Choroid plexus epithelial cell (primary cell): ENCODE measurements at places on chromosomes 2 and 18.
A peak's percentile ranks its signal among the peaks of the same experiment; 100 is the strongest.

DNA sequence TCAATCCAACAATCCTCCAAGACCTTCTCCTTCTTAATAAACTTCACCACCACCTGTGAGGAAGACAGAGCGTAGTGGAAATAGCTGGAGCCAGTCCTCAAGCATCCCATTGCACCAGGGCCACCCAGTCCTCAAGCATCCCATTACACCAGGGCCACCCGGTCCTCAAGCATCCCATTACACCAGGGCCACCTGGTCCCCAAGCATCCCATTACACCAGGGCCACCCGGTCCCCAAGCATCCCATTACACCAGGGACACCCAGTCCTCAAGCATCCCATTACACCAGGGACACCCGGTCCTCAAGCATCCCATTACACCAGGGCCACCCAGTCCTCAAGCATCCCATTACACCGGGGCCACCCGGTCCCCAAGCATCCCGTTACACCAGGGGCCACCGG, 13.3 kb upstream of the MTERF4 start:
- DNase-seq, result no peak

DNA sequence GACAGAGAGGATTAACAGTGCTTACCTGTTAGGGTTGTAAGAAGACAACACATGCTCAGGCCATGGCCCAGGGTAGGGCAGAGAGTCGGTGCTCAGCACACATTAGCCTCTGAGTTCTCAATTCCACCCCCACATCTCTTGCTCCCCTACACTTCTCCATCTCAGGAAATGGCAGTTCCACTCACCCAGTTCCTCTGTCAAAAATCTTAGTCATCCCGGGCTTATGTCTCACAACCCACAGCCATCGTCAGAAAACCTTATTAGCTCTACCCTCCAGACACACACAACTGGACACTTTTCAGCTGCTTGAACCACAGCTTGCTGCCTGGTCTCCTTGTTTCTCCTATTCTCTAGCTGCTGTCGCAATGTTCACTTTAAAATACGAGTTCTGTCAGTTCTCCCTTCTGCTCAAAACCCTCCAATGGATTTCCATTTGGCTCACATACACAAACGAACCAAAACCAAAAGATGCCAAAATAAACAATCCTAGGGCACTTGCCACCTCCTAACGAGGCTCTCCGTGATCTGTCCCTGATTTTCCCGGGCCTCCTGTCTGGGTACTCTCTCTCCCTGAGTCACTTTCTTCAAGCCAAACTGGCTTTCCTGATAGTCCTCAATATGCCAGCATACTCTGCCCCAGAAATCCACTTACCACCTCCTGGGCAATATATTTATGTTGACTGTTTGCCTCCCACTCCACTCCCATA, 89.7 kb downstream of the KCTD1 start:
- DNase-seq, result no peak

DNA sequence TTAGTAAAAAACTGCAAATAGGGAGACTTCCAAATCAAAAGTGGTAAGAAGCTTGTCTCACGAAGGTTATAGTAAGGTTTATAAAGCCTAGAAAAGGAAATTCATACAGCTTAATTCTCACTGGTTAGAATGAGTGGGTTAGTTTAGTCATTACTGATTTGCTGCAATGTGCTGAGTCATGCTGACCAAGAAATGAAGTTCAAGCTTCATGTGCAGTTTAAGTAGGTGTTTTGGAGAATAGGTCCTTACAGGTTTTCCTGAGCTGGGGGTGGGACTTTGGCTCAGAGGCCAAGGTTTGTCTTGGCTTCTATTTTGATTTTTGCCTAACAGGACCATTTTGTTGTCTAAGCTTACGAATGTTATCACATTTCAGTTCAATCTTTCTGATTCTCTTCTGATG, 15.1 kb downstream of the CLIP4 start:
- DNase-seq, result peak; percentile 85

DNA sequence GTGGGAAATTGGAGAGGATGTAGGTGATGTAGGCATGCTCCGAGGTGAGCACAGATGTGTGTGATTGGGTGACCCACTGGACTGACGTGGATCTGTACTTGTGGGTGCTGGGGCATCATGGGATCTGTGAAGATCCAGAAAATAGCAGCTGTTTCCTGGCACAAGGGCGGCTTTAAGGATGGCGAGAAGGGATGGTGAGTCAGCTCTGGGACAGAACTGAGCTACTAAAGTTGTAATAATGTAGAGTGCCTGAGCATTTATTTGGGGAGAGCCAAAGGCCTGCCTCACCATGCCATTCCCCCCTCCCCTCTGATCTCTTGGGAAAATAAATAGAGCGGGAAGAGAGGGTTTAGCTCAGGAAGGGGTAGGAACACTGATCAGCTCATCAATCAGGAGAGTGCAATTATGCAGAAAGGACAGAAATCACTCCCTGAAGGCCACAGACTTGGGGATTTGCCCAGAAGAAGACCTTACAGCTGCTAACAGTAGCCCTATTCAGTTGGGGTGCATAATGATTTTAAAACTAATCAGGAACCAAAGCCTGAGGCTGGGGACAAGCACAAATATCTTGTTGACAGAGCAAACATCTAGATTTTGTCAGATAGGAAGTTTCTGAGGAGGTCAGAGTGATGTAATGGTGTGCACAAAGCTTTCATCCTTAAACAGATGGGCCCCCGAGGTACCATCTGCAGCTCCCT, 30.3 kb downstream of the TANC1 start:
- peak; percentile 23 for DNase-seq

DNA sequence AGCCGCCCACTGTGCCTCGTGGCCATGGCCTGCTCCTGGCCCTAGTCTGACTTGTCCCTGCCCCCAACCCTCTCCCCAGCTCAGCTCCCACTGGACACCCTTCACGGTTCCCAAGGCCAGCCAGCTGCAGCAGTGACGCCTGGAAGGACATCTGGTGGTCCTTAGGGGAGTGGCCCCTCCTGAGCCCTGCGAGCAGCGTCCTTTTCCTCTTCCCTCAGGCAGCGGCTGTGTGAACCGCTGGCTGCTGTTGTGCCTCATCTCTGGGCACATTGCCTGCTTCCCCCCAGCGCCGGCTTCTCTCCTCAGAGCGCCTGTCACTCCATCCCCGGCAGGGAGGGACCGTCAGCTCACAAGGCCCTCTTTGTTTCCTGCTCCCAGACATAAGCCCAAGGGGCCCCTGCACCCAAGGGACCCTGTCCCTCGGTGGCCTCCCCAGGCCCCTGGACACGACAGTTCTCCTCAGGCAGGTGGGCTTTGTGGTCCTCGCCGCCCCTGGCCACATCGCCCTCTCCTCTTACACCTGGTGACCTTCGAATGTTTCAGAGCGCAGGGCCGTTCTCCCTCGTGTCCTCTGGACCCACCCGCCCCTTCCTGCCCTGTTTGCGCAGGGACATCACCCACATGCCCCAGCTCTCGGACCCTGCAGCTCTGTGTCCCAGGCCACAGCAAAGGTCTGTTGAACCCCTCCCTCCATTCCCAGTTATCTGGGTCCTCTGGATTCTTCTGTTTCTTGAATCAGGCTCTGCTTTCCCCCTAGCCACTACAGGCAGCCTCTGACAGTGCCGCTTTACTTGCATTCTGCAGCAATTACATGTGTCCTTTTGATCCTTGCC, 35.8 kb downstream of the ANO7 start:
- peak; percentile 48 for DNase-seq

DNA sequence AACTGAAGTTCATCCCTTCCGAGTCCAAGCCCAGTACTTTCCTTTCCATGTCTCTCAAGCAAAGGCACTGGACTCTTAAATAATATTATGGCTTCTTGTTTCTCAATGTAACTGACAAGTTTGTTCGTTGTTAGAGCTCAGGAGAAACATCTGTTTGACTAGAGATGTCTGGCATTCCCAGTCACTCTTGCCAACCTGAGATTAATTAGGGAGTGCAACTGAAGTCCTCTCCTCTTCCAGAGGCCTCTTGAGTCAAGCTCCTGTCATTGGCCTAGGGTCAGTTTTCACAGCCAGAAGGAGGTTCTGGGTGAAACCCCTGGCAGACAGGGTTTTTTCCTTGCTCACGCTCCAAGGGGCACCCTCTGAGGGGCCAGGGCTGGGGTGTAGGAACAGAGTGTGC, 196.1 kb downstream of the AGPS start:
- no peak for DNase-seq

DNA sequence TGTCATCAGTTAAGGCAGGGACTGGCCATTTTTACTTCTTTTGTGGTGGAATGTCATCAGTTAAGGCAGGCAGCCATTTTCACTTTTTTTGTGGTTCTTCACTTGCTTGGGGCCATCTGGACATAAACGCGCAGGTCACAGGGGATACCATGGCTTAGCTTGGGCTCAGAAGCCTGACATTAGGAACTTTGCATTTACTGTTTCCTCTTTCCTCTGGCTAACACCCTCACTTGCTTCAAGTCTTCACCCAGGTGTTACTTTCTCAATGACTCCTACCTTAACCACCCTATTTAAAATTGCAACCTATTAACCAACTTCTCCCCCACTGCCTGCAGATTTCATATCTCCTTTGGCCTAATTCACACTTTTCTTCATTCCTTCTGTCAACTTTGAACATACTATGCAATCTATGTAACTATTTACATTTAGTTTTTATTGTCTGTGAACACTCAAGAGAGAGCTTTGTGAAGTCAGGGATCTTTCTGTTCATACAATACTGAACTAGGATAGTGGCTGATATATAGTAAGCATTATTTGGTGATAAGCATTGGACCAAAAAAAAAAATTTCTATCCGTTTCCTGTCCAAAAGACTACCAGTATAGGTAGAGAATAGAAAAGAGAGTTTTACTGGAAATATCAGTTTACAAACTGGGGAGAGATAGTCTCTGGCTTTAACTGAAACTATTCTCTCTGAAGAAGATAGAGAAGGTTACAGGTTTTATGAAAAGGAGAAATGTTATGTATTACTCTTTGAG, 600.1 kb upstream of the ZNF804A start:
- no peak for DNase-seq

DNA sequence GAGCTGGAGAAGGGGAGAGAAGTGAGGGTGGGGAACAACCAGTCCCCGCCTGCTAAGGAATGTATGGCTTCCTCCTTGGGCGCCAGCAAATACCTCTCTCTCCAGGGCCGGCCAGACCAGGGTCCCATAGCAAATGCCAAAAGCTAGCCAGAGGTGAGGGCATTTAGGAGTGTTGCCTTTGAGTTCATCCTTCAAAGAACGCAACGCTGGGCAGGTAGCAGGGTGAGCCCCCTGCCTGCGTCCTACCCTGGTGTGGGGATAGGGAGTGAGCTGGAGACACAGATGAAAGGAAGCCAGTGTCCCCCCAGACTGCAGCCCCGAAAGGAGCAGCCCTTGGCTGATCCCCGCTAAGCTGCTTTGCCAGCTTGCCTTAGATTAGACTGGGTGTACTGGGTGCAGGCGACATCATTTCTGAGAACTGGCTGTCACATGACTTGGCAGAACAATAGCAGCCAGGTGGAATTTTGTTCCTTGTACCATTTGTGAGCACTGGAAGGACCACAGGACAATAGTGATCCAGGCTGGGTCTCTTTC, 40.4 kb downstream of the KLHL29 start:
- no peak for DNase-seq
